Epithelial cell of umbilical artery (primary cell): ENCODE measurements at places on chromosomes 2 and 18. TPM values are rescaled to one million over a fixed set of nuclear protein-coding genes. Genes with fewer than 3 reads are reported as not detected.

The GPR17 gene
- total RNA-seq = 0.30 and 0.32 TPM in 2 replicates

The MYOM1 gene
- total RNA-seq = 0.32 and 0.91 TPM in 2 replicates

The C18orf54 gene
- total RNA-seq = 4.9 and 6.1 TPM in 2 replicates

The PCARE gene
- total RNA-seq = not detected in 2 replicates

The NPHP1 gene
- 5.8 and 9.9 TPM in 2 replicates for total RNA-seq

The POTEJ gene
- total RNA-seq = not detected in 2 replicates

The MPV17 gene
- total RNA-seq = 37.7 and 61.9 TPM in 2 replicates

The CDK5R2 gene
- not detected in 2 replicates for total RNA-seq

The EMX1 gene
- not detected in 2 replicates for total RNA-seq

The SFT2D3 gene
- total RNA-seq = 3.0 and 5.2 TPM in 2 replicates

The ZNF804A gene
- total RNA-seq = under 0.01 and 0.15 TPM in 2 replicates

The AGAP1 gene
- total RNA-seq = 4.7 and 4.9 TPM in 2 replicates

The TSGA10 gene
- 0.65 and 0.76 TPM in 2 replicates for total RNA-seq

The CCDC195 gene
- total RNA-seq = not detected in 2 replicates

The ARHGAP28 gene
- total RNA-seq = 27.2 and 29.9 TPM in 2 replicates

The AGPS gene
- 71.1 and 85.1 TPM in 2 replicates for total RNA-seq

The DNAH7 gene
- total RNA-seq = under 0.01 and 0.32 TPM in 2 replicates

The DYNAP gene
- total RNA-seq = not detected in 2 replicates

The ELOA2 gene
- total RNA-seq = not detected in 2 replicates

The FZD7 gene
- total RNA-seq = 0.46 and 0.65 TPM in 2 replicates

The EVX2 gene
- total RNA-seq = not detected in 2 replicates

The CHST9 gene
- total RNA-seq = not detected in 2 replicates

The INHBB gene
- under 0.01 TPM in 1 of 2 replicates, not detected in the other for total RNA-seq

The SPC25 gene
- total RNA-seq = 9.4 and 12.5 TPM in 2 replicates

The C2orf92 gene
- total RNA-seq = 0.97 and 2.3 TPM in 2 replicates

The UGT1A10 gene
- not detected in 2 replicates for total RNA-seq
